ENCODE measurements at places on chromosomes 5 and 9.

DNA sequence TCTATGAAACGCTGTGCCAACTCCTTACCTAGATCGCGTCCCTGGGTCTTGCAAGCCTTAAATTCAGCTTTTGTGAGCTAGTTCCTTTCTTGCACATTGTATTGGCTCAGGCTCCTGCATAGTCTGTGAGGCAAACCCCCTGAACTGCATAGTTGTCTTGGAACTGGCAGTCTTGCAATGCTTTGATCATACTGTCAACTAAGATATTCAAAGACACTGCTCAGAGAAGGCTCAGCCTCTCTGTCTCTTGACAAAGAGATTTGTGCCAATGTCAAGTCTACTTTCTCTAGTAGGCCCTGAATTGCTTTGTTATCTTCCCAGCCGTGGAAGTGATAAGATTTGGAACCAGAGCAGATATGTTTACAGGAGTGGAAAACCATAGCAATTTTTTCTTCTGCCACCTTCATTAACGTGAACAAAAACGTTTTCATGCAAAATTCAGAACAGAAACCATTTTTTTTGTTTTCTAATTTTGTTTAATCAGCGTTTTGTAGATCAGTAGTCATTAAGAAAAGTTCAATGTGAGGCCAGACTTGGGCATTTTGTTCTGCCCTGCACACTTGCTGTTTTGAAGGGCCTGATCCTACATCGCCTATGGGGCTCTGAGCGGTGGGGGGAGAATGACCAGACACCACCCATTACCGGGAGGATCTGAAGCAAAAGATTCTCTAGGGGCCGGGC lies 27.6 kb upstream of the ENTREP1 start:
- DNase-seq, result no peak

GRCh38 chr9:13524245-13524644 lies 244.8 kb upstream of the MPDZ start:
- no peak for DNase-seq

GRCh38 chr9:94068257-94068656 lies 16.0 kb upstream of the PTPDC1 start:
- no peak for DNase-seq

- DNase-seq, result no peak
Measured at GRCh38 chr9:71941998-71942567, 30.6 kb downstream of the C9orf85 start.

DNA sequence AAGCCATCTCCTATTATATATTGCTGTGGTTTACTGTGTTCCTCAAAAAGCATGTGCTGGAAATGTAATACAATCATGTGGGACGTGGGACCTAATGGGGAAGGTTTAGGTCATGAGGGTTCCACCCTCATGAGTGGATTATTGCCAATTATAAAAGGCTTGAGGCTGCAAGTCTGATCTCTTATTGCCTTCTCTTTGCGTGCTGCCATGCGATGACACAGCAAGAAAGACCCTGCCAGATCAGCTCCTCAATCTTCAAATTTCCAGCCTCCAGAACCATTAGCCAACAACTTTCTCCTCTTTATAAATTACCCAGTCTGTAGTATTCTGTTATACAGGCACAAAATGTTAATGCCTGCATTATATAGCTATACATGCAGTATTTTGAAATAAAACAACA lies 45.4 kb downstream of the MARCHF11 start:
- no peak for DNase-seq

- DNase-seq, result no peak
Measured at GRCh38 chr5:167790462-167791260, 500.8 kb upstream of the WWC1 start.

DNA sequence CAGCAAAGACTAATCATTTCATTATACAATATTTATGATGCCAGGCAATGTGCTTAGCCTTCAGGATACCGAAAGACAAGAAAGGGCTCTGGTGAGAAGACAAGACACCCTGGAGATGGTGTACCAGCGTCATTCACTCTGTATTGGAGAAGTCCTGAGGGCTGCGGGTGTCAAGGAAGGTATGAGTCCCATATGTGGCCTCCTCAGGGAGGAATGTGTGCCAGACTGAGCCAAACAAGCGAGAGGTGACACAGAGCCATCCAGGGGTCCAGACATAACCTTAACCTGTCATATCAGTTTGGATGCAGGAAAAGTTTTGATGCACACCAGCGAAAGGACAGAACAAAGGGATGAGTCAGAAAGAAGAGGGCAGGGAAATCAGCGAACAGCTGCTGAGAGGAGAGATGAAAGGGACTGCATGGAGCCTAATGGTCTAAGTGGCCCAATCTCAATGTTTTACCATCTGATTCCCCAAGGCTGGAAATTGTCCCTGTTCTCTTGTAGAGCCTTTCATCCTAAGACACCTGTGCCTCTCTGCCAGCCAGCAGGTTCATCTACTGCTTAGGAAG lies 38.9 kb downstream of the ADRA1B start:
- no peak for DNase-seq

GRCh38 chr5:147927901-147928300 lies 21.6 kb upstream of the C5orf46 start:
- DNase-seq, result no peak

DNA sequence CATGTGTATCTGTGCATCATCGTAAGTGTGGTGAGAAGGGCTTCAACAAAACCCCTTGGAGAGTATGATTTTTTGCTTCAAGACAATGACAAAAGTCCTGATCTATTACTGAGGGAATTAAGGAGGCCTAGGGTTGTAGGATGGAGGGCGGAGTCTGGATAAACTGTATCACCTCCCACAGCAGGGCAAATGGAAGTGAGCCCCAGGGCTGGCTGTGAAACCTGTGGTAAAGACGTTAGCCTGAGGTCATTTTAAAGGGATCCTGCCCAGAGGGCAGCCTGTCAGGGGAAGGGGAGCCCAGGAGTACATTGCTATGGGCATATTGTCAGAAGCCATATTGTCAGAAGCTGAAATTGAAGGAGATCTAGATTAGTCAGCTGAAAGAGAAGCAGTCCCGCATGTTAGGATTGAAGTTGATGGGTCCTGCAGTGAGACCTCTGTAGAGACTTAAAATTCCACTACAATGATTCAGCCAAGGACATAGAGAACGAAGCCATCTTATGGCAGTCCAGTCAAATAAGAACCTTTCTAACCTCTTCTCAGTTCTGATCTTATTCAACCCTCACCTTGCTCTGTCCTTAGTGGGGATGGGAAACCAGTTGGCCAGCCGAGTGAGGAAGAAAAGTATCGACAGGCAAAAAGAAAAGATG lies 26.9 kb downstream of the ADGRV1 start:
- DNase-seq, result no peak

DNA sequence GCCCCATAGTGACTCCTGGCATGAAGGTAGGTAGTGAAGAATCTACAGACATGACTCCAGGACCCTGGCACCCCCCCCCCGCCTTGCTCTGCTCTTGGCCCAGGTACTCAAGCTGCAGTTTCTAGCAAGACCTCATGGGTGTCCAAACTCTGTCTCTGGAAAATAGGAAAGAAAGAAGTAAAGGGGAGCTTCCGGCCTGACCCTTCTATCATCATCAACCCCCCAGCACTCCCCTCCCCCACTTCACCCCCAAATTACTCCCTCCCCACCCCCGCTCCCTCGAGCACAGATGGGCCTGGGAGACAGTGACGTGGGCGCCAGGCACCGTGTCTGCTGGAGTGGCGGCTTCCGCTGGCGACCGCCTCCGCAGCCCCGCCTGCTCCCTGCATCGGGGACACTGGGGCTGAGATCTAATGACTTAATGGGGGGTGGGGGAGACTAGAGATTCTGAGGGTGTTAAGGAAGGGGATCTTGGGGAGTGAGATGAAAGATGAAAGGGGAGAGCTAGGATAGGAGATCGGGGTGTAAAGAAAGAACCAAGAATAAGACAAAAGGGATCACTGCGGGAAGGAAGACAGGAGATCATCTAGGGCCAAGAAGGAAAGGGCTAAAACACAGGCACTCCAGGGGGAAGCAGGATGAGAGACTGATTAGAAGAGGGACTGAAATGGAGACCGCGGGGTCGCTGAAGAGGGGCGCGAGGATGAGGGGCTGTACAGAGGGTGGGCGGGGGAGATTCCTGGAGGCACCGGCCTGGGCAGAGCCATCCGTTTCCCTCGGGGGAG lies 1.1 kb upstream of the DNAJB5 start:
- no peak for DNase-seq

DNA sequence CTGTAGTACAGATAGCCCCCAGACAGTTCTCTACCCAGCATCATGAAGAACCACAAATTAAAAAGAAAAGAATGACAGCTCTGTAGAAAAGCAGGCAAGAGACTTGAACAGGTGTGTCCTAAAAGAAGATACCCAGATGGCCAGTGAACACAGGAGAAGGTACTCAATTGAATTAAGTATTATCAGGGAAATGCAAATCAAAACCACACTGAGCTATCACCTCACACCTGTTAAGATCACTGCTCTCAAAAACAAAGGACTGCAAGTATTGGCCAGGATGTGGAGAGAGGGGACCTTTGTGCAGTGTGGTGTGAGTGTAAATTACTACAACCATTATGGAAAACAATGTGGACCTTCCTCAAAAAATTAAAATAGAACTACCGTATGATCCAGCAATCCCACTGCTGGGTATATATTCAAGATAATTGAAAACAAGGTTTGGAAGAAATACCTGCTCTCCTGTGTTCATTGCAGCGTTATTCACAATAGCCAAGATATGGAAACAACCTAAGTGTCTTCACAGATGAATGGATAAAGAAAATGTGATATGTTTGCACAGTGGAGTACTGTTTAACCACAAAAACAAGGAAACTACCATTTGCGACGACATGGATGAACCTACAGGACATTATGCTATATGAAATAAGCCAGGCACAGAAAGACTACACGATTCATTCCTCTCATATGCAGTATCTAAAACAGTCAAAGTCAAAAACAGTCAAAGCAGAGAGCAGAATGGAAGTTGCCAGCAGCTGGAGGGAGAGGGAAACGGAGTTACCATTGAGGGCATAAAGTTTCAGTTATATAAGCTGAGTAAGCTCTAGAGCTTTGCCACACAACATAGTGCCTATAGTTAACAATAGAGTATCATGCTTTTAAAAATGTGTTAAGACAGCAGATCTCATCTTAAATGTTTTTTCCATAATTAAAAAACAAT lies 102.6 kb downstream of the WNK2 start:
- no peak for DNase-seq

GRCh38 chr9:95313010-95313498 lies 4.5 kb downstream of the FANCC start:
- DNase-seq, result no peak

DNA sequence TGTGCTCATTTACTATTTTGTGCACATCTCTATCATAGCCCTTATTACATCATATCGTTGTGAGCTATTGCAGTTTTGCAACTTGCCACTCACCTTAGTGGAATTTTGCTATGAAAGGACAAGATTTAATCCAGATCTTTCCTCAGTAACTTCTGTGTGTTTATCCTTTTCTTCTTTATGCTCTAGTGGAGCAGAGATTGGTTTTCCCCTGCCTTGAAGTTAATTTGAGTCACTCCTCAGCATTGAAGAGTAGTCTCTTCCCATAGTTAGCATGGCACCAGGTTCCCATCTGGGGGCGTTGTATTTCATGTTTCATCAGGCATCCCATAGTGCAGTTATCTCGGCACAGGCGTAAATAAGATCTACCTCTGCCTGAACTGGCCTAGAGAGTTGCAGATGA lies 510.4 kb downstream of the PSAT1 start:
- DNase-seq, result no peak

- DNase-seq, result no peak
Measured at GRCh38 chr5:101605700-101606099, 690.4 kb downstream of the SLCO4C1 start.

DNA sequence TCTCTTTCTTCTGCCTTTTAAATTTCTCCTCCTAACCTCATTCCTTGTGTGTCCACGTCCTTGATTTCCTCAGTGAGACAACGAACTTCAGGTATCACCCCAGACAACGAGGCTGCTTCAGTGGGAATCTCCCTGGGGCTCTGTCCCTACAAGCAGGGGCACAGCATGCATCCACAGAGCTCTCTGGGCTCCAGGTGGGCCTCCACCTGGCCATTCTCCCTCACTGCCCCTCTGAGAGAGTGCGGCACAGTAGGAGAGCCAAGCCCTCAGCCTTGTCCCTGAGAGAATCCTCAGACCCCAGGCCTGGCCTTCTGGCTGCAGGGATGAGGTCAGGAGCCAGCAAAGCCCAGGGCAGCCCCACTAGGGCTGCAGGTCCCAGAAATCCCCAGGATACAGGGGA lies 105.3 kb downstream of the LHFPL2 start:
- no peak for DNase-seq

- DNase-seq, result no peak
Measured at GRCh38 chr5:149210225-149210624, 61.4 kb upstream of the AFAP1L1 start.

DNA sequence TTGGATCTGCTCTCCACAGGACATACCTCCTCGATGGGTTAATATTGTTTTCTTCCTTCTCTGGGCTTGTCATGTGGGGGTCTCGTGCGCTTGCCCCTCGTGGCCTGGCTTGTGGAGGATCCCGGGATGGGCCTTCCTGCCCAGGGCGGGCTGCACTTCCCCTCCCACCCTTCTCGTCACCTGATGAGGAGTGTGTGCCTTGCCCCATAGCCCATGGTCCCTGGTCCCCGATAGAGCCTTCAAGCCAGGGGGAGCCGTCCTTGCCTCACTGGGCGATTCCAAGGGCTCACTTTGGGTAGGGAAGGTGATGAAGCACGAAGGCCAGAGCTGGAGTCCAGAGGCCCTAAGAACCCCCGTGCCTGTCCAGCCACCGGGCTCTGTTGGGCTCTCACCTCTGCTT lies 28.7 kb downstream of the DYNC2I2 start:
- DNase-seq, result no peak

- no peak for DNase-seq
Measured at GRCh38 chr9:17330097-17330496, 195.3 kb downstream of the CNTLN start.

DNA sequence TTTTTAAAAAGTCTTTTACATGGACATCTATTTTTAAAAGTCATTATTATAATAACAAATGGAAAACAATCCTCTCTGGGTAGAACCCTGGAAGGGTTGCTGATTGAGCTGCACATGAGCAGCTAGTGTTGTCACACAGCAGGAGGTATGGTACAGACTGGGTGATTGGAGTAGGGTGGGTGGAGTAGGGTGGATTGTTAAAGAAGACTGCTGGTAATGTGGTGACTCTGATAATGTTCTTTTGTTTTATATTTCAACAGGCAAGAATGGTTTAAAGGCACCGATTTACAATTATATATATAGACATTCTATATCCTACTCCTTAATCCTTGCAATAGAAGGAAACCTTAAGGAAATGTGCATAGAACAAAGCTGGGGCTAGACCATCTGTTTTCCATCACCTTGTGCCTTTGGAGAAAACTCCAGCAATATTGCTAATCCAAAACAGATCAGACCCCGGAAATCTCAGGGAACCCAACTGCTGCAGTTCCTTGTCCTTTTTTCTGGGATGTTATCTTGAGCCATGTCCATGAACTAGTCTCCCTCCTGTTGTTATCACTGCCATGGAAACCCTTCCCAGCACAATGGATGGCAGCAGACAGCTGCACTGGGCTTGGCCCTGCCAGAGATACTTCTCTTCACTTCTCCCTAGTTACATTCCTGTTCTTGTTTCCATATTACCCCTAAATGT lies 129.7 kb downstream of the YIPF5 start:
- DNase-seq, result no peak

DNA sequence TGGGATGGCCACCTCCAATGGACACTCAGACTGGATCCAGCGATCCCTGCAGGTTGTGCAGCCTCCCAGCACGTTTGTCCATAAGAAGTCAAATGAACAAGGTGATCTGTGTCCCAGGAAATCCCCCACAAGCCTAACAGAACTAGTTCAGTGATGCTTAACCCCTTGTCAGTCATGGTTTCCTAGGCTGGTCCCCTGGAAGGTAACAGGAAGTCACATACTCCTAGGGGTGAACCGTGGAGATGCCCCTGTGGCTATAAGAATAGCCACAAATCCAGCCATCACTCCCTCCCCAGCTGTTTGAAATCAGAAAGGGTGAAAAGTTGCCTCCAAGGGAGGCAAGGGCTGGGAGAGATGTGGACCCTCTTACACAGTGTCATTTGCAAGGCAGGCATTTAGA lies 22.5 kb downstream of the PAX5 start:
- no peak for DNase-seq

Measured in stimulated activated CD8-positive, alpha-beta memory T cell treated with anti-CD3 and anti-CD28 coated beads, Interleukin-4, amount 100 ng/mL, for 1 hour (primary cell).